ENCODE measurements at places on chromosomes 16 and 17. TPM values are rescaled to one million over a fixed set of nuclear protein-coding genes. Genes with fewer than 3 reads are reported as not detected.

CDH8 gene
- total RNA-seq: 0.87 TPM

SPAG9 gene
- total RNA-seq: 165 TPM

NLRC3 gene
- total RNA-seq: 3.0 TPM

- DNase-seq: no peak
Measured at GRCh38 chr17:83101805-83102480, 22.5 kb downstream of the METRNL start.

GRCh38 chr17:77375917-77376651, 235.3 kb downstream of the SEC14L1 start:
- DNase-seq: peak; percentile 72

- no peak for DNase-seq
Measured at GRCh38 chr16:66961914-66962313, 848 bp downstream of the CES3 start.

DNA sequence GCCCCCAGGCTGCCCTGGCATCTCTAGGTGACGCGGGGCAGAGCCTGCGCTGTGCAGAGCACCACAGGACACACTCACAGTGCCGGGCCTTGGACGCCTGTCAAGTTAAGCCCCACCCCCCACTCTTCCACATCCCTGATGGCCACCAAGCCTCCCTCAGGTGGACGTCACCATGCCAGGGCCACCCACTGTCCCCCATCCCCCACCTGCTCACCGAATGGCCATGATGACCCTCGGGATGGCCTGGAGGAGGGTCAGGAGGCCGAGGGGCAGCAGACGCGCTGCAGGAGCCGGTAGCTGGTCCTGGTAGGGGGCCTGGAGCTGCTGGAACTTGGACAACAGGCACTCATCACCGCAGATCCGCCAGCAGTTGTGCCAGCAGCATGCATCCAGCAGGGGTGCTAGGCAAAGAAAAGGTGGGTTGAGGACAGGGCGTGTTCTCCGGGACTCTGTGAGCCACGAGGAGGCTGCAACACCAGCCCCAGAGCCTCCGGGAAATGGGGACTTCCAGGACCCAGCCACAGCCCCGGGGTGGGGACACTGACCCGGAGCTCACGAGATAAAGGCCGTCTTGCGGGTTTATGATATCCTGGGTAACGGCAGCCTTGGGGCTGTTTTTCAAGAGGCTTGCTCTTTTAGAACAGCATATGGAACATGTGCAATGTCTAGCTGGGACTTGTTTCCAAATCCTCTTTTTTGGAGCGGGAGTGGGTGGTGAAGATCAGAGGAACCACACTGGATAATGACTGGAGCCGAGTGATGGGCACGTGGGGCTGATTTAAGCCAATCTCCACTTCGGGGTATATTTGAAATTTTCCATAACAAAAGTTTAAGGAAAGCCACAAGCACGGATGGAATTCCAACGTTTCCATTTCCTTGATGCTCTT, 11.4 kb downstream of the C16orf95 start:
- no peak for DNase-seq

DNA sequence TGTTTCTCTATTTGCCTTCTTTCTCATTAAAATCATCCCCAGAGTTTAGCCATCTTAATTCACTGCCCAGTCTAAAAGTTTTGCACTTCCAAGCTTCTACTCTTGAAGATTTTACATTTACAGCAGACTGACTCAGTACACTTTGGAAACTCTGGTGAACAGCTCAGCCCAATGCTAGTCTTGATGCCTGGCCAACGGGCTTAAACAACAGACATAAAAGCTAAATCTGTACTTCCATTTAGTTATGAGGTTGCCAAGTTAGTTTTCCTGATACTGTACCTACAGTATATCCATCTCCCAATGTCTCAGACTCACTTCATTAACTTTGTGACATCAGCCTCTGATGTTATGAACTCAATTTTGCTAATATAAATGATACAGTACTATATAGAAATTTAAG, 891.8 kb upstream of the SOX9 start:
- DNase-seq: no peak

DNA sequence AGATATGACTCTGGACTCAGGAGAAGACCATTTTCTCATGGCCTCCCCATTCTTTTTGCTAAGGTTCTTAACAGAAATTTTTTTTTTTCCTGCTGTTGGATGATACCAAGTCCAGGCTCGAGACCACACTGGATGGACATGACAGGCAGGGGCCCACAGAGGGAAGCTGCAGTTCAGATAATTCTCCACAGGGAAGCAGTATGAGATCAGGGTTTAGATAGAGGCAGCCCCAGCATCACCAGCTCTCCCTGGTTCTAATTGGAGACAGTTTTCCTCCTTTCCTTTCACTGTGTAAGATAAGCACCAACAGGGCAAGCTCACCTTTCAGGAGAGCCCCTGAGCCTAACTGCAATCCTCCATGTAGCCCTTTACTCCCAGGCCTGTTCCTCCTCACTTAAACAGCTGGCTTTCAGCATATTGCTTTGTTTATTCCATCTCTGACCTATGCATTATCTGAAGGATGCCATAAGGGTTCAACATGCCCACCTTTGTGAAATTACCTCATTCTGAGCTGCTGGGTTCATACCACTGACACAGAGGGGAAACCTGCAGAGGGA, 108.1 kb downstream of the SNX11 start:
- no peak for DNase-seq

DNA sequence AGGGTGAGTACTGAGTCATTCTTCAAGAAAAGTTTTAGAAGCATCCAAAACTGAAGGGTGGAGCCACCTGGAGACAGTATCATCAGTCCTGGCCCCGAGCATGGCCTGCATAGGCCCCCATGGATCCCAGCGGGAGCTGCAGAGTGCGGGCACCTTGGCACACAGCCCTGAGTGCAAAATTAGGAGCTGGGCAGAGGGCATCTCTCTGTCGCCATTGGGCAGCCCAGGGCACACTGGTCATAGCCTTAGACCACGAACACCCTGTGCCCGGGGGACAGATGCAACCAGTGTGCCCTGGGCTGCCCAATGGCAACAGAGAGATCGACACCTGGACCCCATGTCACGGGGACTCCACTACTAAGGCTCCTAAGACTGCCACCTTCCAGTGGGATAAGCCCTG, 14.6 kb downstream of the MAPT start:
- DNase-seq: no peak

DNA sequence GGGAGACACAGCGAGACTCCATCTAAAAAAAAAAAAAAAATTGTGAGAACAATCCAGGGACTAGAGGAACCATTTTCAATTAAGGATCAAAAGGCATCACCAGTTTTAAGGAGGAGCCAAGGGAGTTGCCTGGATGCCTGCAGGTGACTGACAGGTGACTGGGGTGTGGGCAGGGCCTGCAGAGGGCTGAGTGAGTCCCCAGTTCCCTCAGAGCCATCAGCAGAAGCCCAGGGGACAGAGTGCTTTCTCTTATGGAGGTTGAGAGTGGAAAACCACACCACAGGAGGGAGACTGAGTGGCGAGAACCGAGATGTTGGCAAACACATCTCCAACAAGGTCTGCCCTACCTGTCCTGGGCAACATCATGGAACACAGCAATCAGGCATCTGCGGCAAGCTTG, 27.1 kb upstream of the CREBBP start:
- DNase-seq: no peak

DNA sequence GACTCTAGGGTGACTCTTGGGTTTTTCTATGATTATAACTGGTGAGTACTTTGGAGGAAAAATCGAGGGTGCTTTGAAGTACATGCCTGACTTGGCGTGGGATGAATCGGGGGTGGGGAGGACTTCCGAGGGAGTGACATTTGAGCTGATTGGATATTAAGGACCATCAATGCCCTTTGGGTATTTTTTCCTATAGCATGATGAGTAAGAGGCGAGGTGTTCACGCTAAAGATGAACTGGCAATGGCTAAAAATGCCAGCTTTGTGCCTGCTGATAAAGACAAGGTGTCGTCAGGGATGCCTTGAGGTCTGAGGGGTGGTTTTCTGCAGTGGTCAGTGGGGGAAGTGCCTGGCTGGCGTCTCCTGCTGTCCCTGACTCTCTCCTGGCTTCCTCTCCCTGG, 25.3 kb downstream of the USP43 start:
- DNase-seq: no peak
